ENCODE measurements at places on chromosomes 1 and 21.

GRCh38 chr21:33977017-33977720, 61.6 kb upstream of the ATP5PO start:
- DNase-seq, result no peak

DNA sequence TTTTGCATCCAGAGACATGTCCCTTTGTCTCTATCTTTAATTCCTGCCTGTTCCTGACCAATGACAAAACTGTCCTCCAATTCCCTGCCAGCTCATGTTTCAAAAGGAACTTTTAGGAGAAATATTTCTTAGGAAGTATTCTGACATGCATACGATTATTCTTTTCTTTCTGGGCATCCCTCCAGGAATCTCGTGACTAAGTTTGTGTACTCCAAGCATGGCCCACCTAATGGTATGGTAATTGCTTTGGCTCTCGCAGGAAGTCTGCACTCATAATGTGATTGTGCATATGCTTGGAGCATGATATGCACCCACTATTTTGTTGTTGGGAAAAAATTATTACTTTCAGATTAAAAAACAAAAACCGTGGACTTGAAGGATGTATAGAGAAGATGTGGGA, 256.4 kb downstream of the PRDM2 start:
- DNase-seq, result no peak

- no peak for DNase-seq
These were observed 62.6 kb upstream of the NRIP1 start for GRCh38 chr21:15127437-15127836.

DNA sequence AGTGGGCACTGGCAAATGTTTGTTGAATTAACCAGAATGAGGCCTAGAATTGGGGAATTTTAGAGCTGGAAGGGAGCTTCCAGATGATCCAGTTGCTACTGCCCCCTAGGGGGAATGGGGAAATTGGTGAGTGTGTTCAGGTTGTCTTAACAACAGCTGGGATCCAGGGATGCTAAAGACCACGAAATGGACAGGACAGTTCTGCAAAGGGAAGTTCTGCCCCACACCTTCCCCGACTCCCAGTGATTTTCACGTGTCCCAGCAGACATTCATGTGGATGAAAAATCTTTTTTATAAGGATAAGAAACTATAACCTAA, 33.9 kb downstream of the TRIM62 start:
- DNase-seq, result peak; percentile 59

- no peak for DNase-seq
These were observed 61.8 kb downstream of the CLEC20A start for GRCh38 chr1:178434899-178435435.

Measured in GM03348 (cell line).